ENCODE measurements at places on chromosomes 2 and 18.

GRCh38 chr2:18435426-18436037 lies 124.9 kb downstream of the RDH14 start:
- no peak for DNase-seq

GRCh38 chr18:37235583-37235982 lies 330.0 kb downstream of the CELF4 start:
- no peak for DNase-seq

- DNase-seq, result no peak
Measured at GRCh38 chr2:228417526-228417925, 236.0 kb upstream of the SPHKAP start.

DNA sequence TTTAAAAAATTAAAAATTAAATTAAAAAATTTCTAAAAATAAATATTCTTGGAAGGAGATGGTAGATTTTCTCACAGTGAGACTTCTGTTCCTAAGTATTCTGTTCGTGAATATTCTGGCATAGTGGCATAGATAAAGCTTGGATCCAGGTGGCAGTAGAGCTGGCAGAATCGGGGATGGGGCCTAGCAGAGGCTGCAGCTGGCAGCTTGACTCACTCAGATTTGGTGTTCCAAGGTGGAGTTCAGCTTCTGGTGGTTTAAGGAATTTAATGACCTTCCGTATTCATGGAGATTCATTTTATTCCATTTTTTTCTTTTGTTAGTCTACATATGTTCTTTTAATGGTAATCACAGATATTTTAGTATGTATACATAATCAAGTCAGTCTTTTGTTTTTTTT lies 19.9 kb downstream of the ARMC9 start:
- DNase-seq, result no peak

DNA sequence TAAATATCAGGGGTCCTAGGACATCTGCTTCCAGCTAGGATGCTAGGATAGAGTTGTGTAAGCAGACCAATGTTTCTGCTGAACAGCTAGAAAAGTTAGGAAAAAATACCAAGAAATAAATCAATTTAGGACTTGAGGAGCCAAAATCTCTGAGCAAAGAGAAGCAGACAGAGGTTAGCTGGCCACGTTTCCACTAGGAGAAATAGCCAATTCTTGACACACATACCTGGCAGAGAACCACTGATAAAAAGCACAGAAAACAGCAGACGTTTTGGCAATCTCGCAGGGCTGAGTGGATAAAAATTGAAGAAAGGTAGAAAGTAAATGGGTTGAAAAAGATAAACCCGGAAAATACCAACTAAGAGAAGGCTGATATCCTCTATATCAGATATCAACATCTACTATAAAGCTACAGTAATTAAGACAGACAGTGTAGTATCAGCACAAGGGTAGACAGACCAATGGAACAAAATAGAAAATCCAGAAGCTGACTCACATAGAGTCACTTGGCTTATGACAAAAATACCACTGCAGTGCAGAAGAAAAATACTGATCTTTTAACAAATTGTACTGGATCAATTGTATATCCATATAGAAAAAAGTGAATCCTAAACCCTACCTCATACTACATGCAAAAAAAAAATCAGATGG lies 306.1 kb upstream of the KLHL29 start:
- no peak for DNase-seq

GRCh38 chr2:28134857-28135256 lies 244.3 kb downstream of the BABAM2 start:
- no peak for DNase-seq

GRCh38 chr2:8370258-8370802 lies 311.5 kb upstream of the ID2 start:
- no peak for DNase-seq

GRCh38 chr2:191389288-191389687 lies 144.1 kb downstream of the MYO1B start:
- DNase-seq, result no peak

DNA sequence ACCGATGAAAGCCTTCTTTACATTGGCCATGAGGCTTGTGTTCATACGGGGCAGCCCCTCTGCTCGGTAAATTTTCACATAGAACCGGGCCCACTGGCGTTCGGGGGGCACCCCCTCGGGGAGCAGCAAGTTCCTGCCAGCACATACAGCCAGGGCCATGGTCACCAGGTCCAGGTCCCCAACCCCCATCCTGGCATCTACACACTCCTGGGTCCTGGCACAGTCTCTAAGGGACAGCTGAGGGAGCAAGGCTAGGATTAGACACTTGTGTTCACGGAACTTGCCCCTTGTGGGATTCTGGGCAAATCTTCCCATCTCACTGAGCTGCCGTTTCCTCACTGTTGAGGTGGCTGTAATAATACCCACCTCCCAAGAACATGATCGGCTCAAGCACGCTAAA lies 5.6 kb upstream of the OTOF start:
- DNase-seq, result no peak

- DNase-seq, result no peak
Measured at GRCh38 chr2:35365859-35366258, 989.7 kb upstream of the CRIM1 start.

DNA sequence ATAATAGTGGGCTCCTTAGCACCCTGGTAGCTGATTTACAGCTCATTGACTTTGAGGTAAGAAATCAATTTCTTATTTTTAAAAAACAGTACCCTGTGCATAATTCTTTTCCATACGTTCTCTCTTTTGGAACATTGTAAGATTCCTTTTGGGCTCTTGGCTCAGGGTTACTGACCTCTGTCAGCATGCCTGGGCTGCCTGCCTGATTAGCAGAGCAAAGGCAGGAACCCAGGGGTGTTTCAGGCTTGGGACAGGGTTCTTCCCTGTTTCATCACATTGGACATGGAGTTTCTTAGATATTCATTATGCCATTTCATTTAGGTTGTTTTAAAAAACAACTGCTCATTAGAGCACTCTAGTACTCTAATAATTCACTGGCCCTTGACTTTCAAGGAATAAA lies 73.8 kb upstream of the ITM2C start:
- DNase-seq, result no peak

DNA sequence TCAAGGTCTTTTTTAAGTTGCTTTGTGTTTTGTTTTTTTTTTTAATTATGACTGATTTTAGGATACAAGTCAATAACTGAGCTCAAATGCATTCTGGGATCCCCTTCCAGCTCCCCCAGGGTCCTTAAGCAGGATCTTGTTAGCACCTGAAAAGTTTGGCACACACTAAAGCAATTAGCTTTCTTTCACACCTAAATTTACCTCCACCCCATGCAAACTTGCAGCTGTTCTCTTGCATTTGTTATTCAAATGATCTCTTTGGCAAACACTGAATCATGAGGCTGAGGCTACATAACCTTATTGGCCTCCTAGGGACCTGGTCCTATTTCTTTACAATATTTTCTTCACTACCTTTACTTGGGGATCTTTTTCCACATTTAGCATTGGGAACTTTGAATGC lies 2026.1 kb upstream of the CELF4 start:
- DNase-seq, result no peak

- DNase-seq, result no peak
Measured at GRCh38 chr2:97644023-97644717, 1.7 kb upstream of the COX5B start.

- no peak for DNase-seq
Measured at GRCh38 chr18:37302519-37302918, 263.1 kb downstream of the CELF4 start.

DNA sequence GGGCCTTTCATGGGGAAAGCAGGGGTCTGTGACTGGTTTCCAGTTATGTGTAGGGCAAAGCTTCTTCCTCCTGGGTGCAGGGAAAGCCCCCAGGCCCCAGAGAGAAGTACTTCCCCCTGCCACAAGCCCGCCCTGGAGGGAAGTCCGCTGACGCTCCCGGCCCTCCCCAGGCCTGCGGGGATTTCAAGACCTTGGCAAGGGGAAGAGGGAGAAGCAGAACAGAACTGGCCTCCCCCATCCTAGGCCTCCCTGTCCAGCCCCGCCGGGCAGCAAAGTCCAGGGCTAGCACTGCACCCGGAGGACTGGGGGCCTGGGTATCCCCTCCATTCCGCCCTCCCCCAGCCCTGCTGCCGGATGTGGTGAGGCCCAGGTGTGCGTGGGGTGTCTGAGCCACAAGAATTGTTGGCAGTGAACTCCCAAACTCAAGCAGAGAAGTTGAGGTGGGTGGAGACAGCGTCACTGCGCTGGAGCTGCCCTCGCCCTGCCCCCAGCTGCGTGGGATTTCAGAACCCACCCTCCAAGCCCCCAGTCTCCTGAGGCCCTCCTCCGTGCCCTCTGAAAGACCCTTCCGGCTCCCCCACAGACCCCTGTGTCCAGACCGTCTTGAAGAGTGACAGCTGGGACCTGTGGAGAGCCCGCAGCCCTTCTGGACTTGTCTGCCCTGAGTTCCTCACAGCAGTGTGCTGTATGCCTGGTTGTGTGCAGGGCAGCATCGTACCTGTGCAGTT lies 1.1 kb upstream of the DUSP2 start:
- peak; percentile 78 for DNase-seq

GRCh38 chr18:27685807-27686412 lies 491.0 kb downstream of the CDH2 start:
- no peak for DNase-seq

- DNase-seq, result no peak
Measured at GRCh38 chr2:129456691-129457090, 522.8 kb upstream of the RAB6C start.

DNA sequence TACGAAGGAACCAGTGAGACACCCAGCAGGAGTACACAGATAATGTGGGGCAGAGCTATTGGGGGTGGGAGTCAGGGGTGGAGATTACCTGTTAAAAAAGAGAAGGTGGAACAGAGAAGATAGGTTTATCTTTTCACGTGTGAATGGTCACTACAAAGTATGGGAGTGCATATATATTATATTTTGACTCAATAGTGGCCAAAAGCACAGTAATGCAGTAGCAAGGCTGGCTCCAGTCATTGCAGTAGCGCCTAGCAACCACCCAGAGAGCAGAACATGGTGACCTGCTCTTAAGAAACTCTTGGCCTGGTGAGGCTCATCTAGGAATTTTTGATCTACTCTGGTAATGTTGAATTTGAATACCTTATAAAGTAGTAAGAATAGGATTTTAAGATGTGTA lies 1.0 kb downstream of the IMPACT start:
- DNase-seq, result no peak

DNA sequence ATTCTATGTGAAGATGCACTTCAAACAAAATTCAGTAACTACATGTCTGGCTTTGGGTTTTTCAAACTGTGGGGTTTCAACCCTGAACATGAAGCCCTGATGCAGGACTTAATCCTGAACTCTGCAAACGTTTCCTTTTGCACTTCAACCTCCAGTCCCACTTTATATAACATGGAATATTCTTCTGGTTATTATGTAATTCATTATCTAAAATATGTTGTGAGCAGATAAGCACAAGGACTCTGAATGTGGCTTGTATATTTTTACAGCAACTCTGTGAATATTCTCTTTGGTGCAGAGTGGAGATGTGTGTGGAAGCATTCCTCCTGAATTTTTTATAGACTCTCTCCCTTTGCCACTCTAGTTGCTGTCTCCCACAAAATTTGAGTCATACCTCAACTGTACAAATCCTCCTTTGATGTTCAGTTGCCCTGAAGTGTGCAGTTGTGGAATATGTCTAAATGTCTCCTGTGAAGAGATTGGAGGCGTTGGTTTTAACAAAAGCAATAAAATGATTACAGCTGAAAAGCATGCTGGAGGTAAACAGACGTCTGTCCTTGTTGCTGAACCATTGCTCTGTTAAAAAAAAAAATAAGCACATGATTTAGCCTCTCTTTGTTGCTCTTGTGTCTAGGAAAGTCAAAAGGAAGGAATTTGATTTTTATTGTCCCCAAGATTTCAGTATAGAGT lies 205.1 kb upstream of the NRP2 start:
- DNase-seq, result no peak

GRCh38 chr2:151669585-151670081 lies 64.6 kb downstream of the NEB start:
- no peak for DNase-seq

GRCh38 chr2:121196132-121196848 lies 88.7 kb downstream of the TFCP2L1 start:
- peak; percentile 77 for DNase-seq

GRCh38 chr18:8389391-8390340 lies 219.6 kb upstream of the RAB12 start:
- DNase-seq, result peak; percentile 70

- no peak for DNase-seq
Measured at GRCh38 chr2:235740821-235741220, 247.0 kb downstream of the AGAP1 start.

GRCh38 chr18:74967438-74967837 lies 241.5 kb downstream of the PTGR3 start:
- DNase-seq, result no peak
